ENCODE measurements at places on chromosomes 7 and 10.

DNA sequence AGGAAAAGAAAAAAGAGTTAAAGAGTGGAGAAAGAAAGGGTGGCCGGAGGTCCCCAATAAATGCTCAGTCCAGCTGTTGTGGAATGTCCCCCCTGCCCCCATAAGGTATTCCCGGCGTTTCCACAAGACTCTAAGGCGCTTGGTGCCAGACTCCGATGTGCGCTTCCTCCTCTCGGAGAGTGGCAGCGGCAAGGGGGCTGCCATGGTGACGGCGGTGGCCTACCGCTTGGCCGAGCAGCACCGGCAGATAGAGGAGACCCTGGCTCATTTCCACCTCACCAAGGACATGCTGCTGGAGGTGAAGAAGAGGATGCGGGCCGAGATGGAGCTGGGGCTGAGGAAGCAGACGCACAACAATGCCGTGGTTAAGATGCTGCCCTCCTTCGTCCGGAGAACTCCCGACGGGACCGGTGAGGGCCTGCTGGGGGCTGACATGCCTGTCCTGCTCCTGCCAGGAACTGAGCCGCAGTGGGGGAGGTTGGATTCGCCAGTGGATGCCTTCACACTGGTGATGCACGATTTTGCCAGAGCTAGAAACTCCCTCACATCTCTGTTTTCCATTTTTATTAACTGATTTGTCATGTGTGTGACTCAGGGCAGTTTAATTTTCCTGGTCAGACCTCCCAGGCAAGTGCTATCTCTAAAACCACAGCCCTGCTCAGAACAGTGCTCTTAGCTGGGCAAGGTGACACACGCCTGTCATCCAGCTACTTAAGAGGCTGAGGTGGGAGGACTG is 34.2 kb downstream of the TACR2 start:
- no peak overlapping the region for H3K27ac ChIP-seq
- H3K4me3 ChIP-seq = no peak overlapping the region
- no peak for DNase-seq
- H3K27me3 ChIP-seq = no peaks in the 10 kb centered on the region
- peaks cover 7% of the 10 kb centered on the region for H3K4me1 ChIP-seq

DNA sequence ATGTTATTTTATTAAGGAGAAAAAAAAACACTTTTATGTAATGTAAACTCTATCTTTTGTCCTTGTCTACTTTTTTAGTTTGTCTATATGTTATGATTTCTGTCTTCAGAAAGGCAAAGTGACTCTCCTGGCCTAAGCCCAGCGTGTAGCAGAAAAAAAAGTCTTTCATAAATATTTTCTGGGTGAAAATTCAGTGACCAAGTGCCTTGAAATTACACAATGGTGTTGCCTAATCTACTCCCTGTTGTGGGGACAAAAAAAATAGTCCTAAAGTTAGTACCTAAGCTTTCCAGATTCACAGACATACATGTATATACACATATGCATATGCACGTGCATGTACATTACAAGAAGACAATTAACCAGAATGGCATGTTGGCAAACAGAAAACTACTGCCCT is 1257.8 kb upstream of the SORCS1 start:
- H3K27ac ChIP-seq = no peak overlapping the region
- no peaks in the 10 kb centered on the region for H3K27me3 ChIP-seq
- H3K36me3 ChIP-seq = no peaks in the 10 kb centered on the region
- DNase-seq = no peak
- H3K4me3 ChIP-seq = no peak overlapping the region

GRCh38 chr10:119253433-119254174 is 46.2 kb downstream of the GRK5 start:
- peaks cover 53% of the 10 kb centered on the region for H3K4me1 ChIP-seq
- no peaks in the 10 kb centered on the region for H3K27me3 ChIP-seq
- H3K4me3 ChIP-seq = no peak overlapping the region
- no peaks in the 10 kb centered on the region for H3K36me3 ChIP-seq

DNA sequence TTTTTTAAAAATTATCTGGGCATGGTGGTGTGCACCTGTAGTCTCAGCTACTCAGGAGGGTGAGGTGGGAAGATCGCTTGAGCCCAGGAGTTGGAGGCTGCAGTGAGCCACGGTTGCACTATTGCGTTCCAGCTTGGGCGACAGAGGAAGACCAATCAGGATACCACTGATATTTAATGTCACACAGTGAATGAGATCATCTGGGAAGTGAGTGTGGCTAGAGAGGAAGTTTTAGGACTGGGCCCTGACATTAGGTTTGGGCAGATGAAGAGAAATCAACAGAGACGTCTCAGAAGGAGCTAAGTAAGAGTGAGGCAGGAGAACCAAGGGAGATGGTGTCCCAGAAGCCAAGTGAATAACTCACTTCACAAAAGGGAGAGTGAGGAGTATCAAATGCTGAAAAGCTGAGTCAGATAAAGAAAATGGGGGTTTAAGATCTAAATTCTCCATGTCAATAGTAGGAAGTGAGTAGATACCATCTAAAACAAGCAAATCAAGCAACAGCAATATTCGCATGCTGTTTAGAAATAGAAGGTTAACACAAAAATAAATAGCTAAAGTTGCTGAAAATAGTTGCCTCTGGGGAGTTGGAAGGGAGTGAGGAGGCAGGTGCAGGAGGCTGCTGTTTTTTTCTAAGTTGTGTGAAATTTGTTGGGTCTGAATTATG is 11.5 kb downstream of the PILRA start:
- H3K36me3 ChIP-seq = no peaks in the 10 kb centered on the region
- H3K27ac ChIP-seq = no peak overlapping the region
- H3K4me1 ChIP-seq = peaks cover 2% of the 10 kb centered on the region
- H3K4me3 ChIP-seq = no peak overlapping the region
- peaks cover 3% of the 10 kb centered on the region for H3K27me3 ChIP-seq
- no peak for DNase-seq

DNA sequence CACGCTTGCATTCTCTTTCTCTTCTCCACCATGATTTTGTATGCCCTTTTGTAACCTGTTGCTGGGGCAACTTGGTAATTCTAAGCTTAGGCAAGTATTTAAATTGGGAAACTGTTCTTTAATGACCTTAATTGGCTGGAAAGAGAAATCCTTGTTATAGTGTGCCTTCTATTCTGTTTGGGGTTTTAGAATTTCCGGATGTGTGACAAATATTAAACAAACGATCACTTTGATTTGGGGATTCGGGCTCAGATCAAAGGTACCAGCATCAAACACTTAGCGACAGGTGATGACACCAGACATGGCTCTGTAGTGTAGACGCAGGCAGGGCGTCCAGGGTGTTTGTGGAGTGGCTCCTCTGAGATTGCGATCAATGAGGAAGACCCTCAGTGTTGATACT is 55.0 kb downstream of the RAB11FIP2 start:
- no peaks in the 10 kb centered on the region for H3K27me3 ChIP-seq
- no peak overlapping the region for H3K4me3 ChIP-seq
- H3K36me3 ChIP-seq = no peaks in the 10 kb centered on the region
- no peaks in the 10 kb centered on the region for H3K4me1 ChIP-seq
- DNase-seq = no peak

DNA sequence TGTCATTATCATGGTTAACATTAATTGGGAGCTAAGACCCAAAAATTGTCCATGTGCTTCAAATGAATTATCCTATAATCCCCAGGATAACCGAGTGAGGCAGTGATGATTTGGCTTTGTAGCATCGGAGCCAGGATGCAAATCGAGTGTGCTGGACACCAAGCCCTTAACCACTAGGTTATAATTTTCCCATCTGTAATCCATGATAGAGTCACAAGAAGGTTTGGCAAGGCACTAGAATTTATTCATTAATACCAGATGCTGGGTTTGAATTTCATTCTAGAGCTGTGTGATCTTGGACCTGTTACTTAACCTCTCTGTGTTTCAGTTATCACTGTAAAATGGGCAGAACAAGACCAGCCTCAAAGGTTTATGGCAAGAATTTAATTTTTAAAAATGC is 21.0 kb upstream of the ITGB1 start:
- no peak overlapping the region for H3K27ac ChIP-seq
- H3K27me3 ChIP-seq = no peaks in the 10 kb centered on the region
- no peaks in the 10 kb centered on the region for H3K4me1 ChIP-seq
- DNase-seq = no peak
- no peak overlapping the region for H3K4me3 ChIP-seq
